CD8-positive, alpha-beta memory T cell (primary cell): ENCODE measurements at places on chromosomes 1 and 21.

GRCh38 chr1:72845381-72845780, 563.0 kb upstream of the NEGR1 start:
- DNase-seq, result no peak

- no peak for DNase-seq
Measured at GRCh38 chr1:15405106-15405850, 4.4 kb upstream of the EFHD2 start.

DNA sequence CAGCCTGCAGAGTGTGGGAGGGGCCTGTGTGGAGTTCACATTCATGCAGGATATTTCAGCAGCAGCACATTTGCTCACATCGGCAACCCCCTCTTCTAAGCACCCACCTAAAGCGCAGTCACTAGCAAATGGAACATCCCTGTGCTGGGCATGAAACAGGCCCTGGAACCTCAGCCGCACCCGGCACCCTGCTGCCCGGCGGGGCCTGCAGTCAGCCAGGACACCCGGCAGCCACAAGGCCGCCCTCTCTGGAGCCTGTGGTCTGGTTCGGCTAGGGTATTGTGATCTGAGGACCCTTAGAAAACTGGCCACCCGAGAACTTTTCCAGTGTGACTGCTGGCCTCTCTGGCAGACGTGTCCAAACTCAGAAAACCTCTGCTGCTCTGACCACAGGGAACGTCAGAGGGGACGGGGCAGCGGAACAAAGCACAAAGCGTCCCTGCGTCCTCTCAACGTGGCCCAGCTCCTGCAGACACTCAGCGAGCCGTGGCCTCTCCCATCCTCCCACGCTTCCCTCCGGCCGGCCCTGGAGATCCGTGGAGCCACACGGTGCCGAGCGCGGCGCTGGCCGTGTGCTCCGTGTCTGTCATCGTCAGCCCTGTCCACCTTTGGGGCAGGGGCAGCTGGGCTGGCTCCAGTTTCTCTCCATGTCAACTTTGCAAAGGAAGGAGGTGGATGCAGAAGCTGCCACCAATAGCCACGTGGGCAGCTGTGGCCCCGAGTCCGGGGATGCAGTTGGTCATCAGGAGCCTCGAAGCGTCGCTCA, 175.9 kb upstream of the ARHGEF16 start:
- no peak for DNase-seq

DNA sequence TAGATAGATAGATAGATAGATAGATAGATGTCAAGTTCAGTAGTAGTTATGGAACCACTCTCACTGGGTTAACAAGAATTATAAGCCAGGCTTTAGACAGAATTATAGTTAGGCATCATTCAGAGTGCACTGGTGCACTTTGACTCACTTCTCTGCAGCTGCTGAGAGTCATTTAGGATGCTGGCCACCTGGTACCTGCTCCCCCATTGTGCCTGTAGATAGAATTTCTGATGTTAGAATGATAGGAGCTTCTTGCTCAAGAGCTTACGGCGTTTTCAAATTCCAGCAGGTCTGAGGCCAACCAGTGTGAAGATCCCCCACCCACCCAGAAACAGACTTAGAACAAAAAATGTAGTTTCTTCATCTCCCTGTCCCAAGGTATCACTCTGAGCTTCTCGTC, 107.8 kb upstream of the HMCN1 start:
- DNase-seq, result no peak

DNA sequence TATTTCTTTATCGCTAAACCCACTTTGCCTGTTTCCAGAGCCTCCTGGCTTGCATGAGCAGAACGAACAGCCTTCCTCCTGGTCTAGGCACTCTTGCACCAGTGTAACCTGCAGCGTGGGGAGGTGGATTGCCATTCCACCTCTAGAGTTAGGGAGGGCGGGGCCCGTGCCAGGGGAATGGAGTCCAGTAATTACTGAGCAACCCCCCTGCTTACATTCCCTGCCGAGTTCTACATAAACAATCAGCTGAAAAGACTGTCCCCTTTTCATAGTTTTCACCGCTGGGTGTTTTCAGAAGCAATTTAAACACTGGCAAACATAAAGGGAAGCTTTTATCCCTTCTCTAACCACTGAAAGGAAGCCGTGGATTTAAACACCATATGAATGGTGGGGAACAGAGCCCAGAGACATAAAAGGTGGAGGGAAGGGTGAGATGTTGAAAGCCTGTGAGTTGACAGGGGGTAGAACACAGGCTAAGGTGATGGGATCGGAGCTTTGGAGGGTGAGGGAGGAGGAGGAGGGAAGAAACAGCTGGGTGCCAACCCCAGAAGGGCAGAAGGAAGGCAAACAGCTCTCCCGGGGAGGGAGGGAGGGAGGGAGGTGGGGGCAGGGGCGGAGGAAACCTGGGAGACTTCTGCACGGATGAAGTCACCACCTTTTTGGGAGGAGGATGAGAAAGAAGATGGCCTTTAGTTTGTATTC, 68.0 kb upstream of the WDR26 start:
- DNase-seq, result no peak

GRCh38 chr1:67647036-67647798, 37.8 kb upstream of the GADD45A start:
- DNase-seq, result no peak
